ENCODE measurements at places on chromosomes 3 and 15. TPM values are rescaled to one million over a fixed set of nuclear protein-coding genes. Genes with fewer than 3 reads are reported as not detected.

Gene CCDC54
- total RNA-seq, result not detected

Gene MYRIP
- 0.22 TPM for total RNA-seq

Gene STRIT1
- not detected for total RNA-seq

Gene CERS3
- total RNA-seq, result not detected

Gene SCN11A
- total RNA-seq, result under 0.01 TPM

Gene TLR9
- total RNA-seq, result under 0.01 TPM

Gene CHRM5
- total RNA-seq, result 0.75 TPM

Gene SLC12A1
- not detected for total RNA-seq

Gene SLC6A20
- not detected for total RNA-seq

Gene SLC24A5
- total RNA-seq, result not detected

Gene ANKDD1A
- total RNA-seq, result 3.1 TPM

Gene GNAT1
- total RNA-seq, result not detected

Gene POTEB
- total RNA-seq, result not detected

Gene SKOR1
- total RNA-seq, result 0.12 TPM

Gene PIGZ
- total RNA-seq, result 3.9 TPM

Gene ACAP2
- 96.1 TPM for total RNA-seq

Gene SEMA7A
- 49.2 TPM for total RNA-seq

Gene NR1I2
- total RNA-seq, result not detected

Gene BSN
- under 0.01 TPM for total RNA-seq

Gene GOLGA8T
- not detected for total RNA-seq

Gene TMEM158
- 375 TPM for total RNA-seq

Gene EOGT
- 31.4 TPM for total RNA-seq

Gene ISL2
- 0.12 TPM for total RNA-seq

Gene RNU6-1
- not detected for total RNA-seq

Gene LINGO1
- not detected for total RNA-seq

Gene CHDH
- total RNA-seq, result 0.44 TPM

Gene MFGE8
- total RNA-seq, result 165 TPM

Gene SLC49A4
- total RNA-seq, result 18.2 TPM

Gene GP5
- total RNA-seq, result under 0.01 TPM

Gene EPHA3
- 1.9 TPM for total RNA-seq

Gene ROPN1
- not detected for total RNA-seq

Gene GOLGA8N
- 11.4 TPM for total RNA-seq

Gene C3orf49
- not detected for total RNA-seq

All from uterine smooth muscle cell (primary cell).